ENCODE measurements at places on chromosomes 5 and 9.
A peak's percentile ranks its signal among the peaks of the same experiment; 100 is the strongest.

GRCh38 chr5:138489683-138490061 lies 24.4 kb downstream of the EGR1 start:
- no peak for DNase-seq

DNA sequence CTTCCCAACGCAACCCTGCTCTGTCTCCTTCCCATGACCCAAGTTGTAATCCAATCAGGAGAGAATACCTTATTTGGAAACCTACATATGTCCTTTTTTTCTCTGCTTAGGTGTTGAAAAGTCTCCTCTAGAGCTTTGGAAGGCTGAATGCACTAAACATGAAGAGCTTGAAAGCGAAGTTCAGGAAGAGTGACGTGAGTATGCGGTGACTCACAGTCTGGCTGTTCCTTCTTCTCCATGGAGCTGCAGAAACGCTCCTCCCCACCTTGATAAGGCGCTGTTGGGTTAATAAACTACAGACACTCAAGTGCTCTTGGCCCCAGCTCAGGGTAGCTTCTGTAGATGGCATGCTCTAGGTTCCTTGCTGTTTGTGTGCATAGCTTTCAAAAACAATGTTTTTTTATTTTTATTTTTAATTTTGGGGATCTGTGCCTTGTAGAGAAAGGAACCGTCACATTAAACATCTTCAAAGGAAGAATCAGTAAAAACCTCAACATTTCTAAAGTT lies 30.7 kb downstream of the RAI14 start:
- DNase-seq = no peak

- DNase-seq = no peak
These were observed 1.0 kb downstream of the OR1B1 start for GRCh38 chr9:122656378-122656777.

DNA sequence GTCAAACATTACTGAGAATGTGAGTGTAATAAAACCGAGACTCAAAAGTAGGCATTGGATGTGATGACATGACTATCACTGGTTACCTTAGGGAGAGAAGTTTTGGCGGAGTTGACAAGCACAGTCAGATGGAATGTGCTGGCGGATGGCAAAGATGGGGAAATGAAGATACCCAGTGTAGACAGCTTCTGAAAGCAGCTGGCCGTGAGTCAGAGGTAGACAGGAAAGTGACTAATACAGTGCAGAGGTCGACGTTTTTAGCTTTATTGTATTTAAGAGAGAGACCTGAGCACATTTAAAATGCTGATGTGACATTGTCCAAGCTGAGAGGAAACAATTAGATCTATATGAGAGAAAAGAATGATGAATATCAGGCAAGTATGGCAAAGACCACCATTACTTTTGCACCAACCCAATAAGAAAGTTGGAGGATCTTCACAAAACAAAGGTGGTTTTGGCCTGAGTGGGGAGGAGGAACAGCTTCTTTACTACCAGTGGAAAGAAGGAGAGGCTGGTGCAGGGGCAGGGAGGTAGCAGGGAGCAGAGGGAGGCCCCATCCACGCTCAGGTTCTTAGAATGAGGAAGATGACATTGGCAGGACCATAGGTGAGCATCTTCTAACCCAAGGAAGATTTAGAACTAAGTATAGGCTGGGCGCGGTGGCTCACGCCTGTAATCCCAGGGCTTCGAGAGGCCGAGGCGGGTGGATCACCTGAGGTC lies 36.7 kb upstream of the KCNIP1 start:
- DNase-seq = peak; percentile 20

- DNase-seq = no peak
These were observed 56.4 kb upstream of the TMC1 start for GRCh38 chr9:72464857-72465592.

DNA sequence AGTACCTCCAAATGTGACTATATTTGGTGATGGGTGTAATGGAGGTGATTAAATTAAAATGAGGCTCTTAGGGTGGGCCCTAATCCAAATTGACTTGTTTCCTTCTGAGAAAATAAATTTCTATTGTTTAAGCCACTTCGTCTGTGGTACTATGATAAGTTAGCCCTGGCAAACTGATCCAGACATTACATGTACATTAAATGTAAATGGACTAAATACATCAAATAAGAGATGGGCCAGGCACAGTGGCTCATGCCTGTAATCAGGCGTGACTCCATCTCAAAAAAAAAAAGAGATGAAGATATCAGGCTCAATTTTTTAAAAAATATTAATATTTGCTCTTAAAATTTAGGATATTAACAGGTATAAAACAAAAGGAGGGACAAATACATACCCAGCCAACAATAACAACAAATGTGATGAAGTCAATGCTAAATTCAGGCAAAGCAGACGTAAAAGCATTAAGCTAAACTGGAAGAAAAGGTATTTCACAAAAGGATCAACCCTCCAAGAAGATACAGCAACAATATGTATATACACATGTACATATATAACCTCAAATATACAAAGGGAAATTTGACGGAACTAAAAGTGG lies 5.5 kb upstream of the OR2V1 start:
- no peak for DNase-seq

DNA sequence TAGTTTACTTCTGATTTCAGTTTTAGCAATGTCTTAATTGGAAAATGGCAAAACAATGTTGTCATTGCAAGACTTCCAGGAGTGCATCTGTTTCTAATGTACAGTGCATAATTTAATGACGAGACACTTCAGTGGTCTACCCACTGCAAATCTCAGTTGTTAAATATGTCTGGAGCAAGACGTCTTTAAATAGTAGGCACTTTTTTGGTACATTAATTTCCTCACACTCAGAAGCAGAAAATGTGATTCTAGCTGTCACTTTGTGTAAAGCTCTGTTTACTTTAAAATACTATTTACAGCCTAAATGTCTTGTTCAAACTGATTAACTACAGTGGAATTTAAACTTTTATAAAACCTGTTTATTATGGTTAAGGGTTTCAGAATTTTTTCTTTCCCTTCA lies 815.5 kb downstream of the TLE1 start:
- DNase-seq = no peak

DNA sequence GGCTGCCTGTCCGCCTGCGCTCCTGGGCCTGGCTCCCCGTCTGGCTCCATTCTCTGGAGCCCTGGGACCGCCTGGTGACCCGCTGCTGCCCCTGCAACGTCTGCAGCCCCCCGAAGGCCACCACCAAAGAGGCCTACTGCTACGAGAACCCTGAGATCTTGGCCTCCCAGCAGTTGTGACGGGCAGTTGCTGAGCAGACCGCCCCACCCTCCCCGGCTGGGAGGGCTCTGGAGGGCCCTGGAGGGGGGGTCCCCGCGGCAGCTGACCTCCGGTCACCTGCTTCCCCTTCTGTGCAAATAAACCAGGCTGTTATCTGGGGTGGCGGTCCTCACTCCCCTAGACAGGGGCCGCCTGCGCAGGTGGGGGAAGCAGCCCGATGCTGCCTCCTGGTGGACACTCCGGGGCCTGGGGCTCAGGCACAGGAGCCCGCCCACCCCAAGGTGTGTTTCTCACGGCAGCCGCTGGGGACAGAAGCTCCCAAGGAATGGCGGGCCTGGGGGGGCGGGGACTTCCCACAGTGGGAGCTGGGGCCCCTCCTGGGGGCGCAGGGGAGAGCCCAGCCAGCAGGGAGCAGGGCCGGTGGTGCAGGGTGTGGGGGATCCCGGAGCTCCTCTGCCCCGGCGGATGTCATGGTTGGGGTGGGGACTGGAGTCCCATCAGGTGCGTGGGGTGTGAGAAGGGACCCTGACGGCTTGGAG lies 4.7 kb upstream of the TUBB4B start:
- peak; percentile 94 for DNase-seq

GRCh38 chr5:155027993-155028629 lies 14.6 kb downstream of the KIF4B start:
- no peak for DNase-seq

- no peak for DNase-seq
These were observed 5.8 kb downstream of the BSPRY start for GRCh38 chr9:113355040-113355596.

DNA sequence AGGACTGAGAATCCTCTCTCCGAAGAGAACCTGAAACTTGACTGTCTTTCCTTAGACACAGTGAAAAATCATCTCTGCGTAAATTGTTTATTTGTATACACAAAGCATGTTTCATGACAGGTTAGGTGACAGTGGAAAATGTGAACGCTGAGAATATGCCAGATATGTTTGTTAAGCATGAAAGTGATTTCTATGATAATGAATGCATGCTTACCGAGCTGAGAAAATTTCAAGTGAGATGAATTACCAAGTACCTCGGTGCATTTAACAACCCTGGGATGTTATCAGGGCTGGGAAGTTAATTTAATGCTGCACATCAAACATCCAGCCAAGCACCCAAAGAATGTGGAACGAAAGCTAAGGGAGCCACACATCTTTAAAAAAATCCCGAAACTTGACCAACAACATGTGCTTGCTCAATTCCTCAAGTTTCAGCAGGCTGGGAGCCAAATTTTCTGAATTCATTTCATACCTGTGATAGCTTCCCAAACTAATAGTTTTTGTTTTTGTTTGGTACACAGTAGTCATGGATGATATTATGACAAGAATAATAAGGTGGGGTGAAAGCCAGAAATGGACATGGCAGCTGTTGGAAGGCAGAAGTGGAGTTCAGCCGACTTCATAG lies 336.9 kb downstream of the ARHGEF28 start:
- no peak for DNase-seq

GRCh38 chr9:136784997-136785361 lies 6.2 kb upstream of the TMEM141 start:
- DNase-seq = no peak

DNA sequence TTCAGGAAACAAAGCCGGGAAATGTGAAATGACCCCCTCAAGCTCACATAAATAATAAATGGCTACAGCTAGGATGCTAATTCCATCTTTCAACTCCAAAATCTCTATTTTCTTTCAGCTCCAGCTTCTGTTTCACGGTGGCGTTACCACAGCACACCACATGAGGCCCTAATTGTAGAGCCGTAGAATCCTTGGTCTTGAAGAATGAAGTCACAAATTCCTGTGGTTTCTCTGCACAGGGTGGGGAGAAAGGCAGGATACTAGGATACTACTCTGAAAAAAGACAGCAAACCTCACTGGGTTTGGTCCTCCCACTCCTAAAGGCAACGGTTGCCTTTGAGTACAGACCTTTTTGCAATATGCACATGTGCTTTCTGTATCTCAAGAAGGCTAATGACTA lies 13.9 kb upstream of the RARS1 start:
- DNase-seq = no peak

DNA sequence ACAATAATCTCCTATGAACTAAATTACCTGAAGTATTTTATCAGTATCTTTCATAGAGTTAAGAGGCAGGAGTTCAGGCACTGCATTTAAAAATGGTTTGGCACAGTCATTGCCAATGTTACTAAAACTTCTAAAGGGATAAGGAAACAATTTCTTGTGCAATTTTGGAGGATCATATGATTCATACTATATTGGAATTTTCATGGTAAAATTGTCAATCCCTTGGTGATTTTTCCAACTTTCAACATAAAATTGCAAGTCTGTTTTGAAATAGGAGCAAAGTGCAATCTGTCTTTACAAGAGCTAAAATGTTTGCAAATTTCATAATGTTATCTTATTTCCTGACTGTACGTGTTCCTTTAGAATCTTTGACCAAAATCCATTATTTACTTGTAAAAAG lies 211.1 kb downstream of the DMRTA1 start:
- no peak for DNase-seq

- DNase-seq = no peak
These were observed 72.5 kb downstream of the STK10 start for GRCh38 chr5:172115541-172115982.

DNA sequence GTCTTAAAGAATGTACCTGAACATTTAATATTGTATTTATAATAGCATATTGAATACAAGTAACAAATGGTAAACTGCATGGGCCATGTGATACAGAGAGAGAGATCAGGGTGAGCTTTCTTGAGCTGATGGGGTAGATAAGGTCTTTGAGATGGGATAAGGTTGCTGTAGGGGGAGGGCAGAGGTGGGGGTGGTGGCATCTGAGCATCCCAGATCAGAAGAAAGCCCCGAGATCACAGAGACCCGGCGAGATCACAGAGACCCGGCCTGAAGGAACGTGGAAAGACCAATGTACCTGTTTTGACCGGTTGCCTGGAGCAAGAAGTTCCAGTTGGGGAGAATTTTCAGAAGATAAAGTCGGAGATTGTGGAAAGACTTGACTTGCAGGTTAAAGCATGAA lies 6.6 kb downstream of the SMARCA2 start:
- DNase-seq = no peak

DNA sequence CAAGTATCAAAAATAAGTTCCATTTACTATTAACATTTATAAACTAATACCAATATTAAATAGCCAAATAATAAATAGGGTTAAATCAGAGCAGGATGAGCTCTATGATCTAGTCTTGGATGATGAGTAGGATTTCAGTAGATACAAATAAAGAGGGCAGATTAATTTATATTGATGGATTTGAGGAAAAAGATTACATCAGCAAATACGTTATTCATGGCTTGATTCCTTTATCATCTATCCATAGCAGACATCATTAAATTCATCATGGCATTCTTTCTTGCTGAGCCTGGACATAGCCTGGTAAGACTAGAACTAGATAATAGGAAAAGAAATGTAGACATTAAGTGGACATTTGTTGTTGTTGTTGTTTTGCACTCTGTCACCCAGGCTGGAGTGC lies 13.4 kb upstream of the MSMP start:
- no peak for DNase-seq

GRCh38 chr5:60710362-60710761 lies 10.4 kb upstream of the DEPDC1B start:
- DNase-seq = no peak

DNA sequence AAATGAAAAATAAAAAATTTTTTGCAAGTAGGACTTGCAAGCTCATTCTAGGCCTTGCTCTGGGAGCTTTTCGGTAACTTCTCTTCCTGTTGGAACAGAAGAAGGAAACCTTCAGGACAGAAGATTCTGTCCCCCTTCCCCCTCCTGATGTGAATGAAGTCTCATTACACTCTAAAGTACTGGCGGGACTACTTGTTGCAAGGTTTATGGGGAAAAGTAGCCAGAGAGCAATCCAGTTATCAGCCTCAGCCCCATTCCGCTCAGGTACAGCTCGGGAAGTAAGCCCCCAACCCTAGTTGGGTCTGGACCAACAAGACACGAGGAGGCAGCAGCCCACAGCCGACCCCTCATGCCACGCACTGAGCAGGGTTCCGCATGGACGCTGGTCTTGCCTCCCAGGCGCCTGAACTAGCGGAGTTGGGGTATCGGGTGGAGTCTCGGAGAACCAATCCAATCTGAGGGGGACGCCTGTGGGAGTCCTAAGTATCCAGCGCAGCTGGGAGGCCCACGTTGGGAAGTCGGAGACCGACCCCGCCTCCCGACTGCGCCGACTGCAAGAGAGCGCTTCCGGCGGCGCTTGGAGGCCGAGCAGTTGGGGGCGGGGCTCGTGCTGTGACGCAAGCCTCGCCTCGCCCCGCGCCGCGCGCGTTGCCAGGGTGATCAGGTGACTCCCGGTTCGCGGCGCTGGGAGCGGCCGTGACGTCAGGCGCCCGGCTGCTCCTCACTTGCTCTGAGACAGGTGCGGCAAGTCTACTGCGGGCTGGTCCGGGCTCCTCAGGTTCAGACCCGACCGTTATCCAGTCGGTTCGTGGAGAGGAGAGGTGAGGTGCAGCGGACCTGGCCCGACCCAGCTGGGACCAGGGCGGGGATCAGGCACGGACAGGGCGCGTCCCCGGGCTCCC lies at the start of gene CYSTM1:
CYSTM1 (plus strand) TSS at position 724 of the 902 bp plus-strand sequence. CDS start 19,278 bp downstream, outside the sequence.
- DNase-seq = peak; percentile 96

GRCh38 chr5:54909911-54910870 lies 75.2 kb downstream of the ESM1 start:
- no peak for DNase-seq
